ENCODE measurements at places on chromosomes 13 and 19.
A peak's percentile ranks its signal among the peaks of the same experiment; 100 is the strongest.

- no peak for DNase-seq
Observed at GRCh38 chr19:45340232-45340898, at the start of gene KLC3. KLC3 (plus strand) TSS chr19:45340750; CDS start chr19:45345542, 4,792 bp downstream.

GRCh38 chr19:38213911-38214625, 10.0 kb downstream of the DPF1 start:
- DNase-seq = peak; percentile 56

DNA sequence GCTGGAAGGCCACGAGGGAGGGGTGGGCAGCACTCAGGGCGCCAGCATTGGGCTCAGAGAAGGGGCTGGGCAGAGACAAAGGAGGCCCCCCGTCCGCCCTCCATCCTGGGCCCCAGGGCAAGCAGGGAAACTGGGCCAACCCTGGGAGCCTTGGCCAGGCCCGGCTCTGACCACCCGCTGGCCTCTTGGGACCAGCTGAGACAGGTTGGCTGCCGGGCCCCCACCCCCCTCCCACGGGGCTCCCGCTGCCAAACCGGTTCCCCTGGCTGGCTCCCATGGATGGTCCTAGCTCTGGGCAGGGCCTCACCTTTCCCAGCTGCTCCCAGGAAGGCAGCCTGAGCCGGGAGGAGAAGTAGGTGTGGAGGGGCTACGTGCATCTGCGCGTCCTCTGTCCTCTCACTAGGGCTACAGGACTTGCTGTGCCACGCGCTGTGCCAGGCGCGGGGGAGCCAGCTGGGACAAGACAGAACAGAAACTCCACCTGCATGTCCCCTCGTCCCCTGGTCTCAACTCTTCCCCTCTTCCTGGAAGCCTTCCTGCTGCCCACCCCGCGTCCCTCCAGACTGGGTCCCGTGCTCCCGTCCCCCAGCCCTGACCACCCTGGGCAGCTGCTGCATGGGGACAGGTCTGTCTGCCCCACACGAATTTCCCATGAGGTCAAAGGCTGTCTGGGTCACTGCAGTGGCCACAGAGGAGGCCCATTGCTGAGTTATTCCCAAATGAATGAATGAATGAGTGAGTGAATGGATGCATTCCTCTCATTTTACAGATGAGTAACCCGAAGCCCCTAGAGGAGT, 29.1 kb upstream of the NCCRP1 start:
- DNase-seq = no peak

- no peak for DNase-seq
Observed at GRCh38 chr19:32997716-32998355, 25.8 kb downstream of the FAAP24 start.

GRCh38 chr13:110030394-110030928, 244.1 kb upstream of the IRS2 start:
- no peak for DNase-seq

GRCh38 chr13:41059456-41060081, 1.7 kb upstream of the WBP4 start:
- no peak for DNase-seq

- DNase-seq = no peak
Observed at GRCh38 chr19:4053423-4054324, 13.0 kb downstream of the ZBTB7A start.

- no peak for DNase-seq
Observed at GRCh38 chr13:26834646-26835045, 74.1 kb upstream of the GPR12 start.

- no peak for DNase-seq
Observed at GRCh38 chr13:98478189-98479129, 98.4 kb downstream of the STK24 start.

GRCh38 chr19:32040236-32040635, 305.2 kb upstream of the ZNF507 start:
- DNase-seq = no peak

GRCh38 chr13:48496271-48497161, 36.4 kb downstream of the RCBTB2 start:
- DNase-seq = no peak

- no peak for DNase-seq
Observed at GRCh38 chr13:26971990-26972887, 199.4 kb downstream of the USP12 start.

GRCh38 chr13:100203696-100204367, 114.9 kb downstream of the PCCA start:
- no peak for DNase-seq

DNA sequence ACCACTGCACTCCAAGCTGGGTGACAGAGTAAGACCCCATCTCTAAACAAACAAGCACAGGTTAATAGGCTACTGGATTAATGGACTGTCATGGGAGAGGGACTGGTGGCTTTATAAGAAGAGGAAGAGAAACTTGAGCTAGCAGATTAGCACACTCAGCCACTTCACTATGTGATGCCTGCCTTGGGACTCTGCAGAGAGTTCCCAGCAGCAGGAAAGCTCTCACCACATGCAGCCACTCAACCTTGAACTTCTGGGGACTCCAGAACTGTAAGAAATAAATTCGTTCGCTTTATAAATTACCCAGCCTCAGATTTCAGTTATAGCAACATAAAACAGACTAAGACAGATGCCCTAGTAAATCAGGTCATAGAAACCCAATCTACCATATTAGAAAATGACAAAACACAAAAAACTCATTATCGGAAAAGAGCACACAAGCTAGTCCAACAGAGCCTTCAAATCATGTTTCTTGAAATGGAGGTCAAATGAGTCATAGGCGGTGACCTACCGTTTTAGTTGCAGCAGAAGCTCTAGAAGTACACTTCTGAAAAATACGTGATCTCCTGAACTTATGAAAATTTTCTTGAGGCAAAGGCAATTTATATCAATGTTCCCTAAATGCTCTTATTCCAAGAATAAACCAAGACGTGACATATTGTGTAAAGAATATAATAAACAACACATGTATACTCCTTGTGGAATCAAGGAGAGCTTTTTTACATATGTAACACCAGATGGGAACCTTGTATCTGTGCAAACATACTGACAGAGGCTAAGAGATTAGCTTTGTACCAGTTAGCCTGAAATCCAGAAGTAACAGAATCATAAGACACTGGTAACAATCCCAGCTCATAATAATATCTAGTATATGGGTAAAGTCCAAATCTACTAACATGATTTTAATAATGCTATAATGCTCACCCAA, 340.9 kb upstream of the SGCG start:
- no peak for DNase-seq

GRCh38 chr19:18176367-18177310, 3.0 kb downstream of the IFI30 start:
- DNase-seq = no peak

GRCh38 chr19:35718345-35719041, 690 bp downstream of the KMT2B start:
- DNase-seq = peak; percentile 39

GRCh38 chr13:112756511-112756966, 66.7 kb downstream of the ATP11A start:
- DNase-seq = no peak

DNA sequence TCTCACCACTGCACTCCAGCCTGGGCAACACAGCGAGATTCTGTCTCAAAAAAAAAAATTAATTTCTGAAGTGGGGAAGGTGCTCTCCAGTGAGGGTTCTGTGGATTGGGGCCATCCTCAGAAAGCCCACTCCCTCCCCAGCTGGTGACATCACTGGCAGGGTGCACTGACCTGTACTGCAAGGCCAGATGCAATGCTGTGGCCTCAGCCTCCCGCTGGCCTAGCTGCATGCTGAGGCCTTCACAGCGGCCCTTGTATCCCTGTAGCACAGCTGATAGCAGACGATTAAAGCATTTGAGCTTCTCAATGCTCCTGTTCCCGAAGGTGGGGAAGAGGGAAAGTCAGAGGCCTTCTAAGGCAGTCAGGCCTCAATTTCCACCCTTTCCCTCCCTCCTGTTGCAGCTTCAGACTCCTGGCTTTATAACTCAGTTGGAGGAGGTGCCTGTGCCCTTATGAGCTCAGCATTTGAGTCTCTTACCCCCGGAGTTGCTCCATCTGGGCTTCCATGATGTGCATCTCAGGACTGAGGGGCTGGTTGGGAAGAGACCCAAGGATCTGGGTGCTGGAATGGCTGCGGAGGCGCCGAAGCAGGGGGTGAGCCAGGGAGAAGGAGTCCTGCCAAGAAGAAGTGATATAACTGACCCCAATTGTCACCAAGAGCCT, 5.3 kb downstream of the USHBP1 start:
- DNase-seq = no peak

DNA sequence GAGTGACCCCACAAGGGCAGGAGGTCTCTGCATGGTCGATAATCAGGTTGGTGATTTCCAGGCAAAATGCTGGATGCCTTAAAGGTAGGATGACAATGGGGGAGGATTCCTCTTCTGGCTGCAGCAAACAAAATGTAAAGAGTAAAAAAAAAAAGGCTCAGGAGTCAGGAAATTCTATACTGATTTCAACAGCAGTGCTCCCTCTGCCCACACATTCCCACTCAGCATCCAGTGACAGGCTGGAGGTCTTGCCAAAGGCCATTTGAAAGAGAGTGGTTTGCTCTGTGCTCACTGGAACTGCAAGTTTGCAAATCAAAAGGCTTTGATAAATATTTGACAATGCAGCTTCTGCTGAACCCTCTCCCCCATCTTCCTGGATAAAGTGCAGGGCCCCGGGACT, 135.4 kb downstream of the TNFRSF19 start:
- DNase-seq = no peak

DNA sequence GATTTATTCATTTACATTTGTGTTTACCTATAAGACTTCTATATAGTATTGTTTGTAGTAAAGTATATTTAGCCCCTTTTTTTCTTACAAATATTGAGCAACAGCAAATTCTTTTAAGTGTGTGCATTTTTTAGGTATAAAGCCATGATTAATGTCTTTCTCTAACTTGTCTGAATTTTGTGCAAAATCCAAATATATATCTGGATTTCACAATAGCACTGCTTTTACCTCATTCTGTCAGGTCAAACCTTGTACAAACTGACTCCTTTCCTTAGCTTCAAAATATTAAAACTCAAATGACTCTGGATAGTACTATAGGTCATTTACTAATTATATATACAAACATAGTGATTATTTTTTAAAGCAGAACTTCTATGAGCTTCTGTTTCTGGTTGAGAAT, 563.0 kb upstream of the SPRY2 start:
- DNase-seq = no peak

DNA sequence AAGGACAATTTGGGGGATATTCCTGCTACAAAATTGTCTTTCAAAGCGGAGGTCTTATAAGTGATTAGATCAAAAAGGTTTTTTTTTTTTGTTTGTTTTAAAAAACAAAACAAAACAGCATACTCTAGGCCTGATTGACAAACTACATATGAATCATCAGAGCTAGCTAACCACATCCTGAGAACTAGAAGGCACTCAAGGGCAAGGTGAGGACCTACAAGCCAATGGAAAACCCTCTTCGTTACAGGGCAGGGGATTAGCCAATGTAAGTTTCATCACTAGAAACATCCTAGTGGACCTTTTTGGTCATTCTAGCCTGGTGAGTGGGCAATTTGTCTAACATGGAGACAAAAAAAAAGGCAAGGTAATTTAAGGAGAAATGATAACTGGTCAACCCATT, 428.6 kb downstream of the RFC3 start:
- no peak for DNase-seq

DNA sequence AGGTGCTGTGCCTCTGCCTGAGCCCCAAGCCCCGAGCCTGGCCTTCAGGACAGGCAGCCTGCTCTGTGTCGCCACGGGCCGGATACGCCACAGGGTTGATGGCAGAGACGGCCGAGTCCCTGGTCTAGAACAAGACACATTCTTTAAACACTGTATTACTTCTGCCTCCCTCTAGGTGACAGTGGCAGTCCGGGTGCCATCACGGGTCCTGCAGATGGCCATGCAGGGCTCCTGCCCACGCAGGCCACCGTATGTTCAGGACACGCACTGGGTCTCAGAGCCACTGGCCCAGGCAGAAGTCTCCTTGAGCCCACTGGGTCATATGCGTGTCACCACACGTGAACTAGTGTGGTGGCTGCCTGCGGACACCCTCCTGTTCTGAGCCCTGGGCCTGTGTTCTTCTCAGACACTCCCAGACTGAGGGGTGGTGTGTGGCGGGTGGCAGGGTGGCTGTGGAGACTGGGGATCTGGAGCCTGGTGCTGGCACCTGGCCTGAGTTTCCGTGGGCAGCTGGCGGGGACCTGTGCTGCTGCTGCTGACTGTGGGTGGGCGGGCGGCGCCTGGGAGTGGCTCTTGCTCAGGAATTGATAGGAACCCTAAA, 4.4 kb downstream of the PLEKHJ1 start:
- DNase-seq = no peak

- DNase-seq = no peak
Observed at GRCh38 chr19:2341982-2342381, 13.5 kb downstream of the SPPL2B start.

GRCh38 chr13:66781241-66781640, 448.9 kb downstream of the PCDH9 start:
- DNase-seq = no peak

DNA sequence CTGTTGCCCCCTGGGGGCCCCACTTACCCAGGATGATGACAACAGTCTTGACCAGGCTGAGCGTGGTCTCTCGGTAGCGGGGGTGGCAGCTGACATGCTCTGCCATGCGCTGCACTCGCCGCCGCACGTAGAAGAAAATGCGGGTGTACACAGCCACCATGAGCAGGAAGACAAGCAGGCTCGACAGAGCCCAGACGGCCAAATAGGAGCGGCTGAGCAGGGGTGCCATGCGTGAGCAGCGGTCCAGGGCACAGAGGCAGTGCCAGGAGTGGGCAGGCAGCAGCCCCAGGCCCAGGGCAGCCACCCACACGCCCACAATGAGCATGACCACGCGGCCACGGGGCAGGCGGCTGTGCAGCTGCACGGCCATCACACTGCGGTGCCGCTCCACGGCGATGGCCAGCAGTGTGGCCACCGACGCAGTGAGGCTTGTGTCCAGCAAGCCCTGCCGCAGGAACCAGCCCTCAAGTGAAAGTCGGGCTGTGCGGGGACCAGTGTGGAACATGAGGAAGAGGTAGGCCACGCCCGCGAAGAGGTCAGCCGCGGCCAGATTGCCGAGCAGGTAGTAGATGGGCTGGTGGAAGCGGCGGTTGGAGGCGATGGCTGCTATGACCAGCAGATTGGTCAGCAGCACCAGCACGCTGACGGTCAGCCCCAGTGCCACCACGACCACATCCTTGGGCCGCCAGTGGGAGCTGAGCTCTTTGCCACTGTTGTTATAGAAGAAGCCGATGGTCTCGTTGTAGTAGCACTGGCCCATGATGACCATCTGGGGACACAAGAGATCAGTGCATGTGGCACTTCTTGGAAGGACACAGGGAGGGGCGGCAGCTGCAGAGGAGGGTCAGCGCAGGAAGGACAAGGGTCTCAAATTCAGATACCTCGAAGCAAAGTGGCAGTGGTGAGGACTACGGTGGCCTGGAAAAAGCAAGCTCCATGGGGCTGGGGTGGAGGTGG, 1.2 kb downstream of the LPAR2 start:
- DNase-seq = no peak

DNA sequence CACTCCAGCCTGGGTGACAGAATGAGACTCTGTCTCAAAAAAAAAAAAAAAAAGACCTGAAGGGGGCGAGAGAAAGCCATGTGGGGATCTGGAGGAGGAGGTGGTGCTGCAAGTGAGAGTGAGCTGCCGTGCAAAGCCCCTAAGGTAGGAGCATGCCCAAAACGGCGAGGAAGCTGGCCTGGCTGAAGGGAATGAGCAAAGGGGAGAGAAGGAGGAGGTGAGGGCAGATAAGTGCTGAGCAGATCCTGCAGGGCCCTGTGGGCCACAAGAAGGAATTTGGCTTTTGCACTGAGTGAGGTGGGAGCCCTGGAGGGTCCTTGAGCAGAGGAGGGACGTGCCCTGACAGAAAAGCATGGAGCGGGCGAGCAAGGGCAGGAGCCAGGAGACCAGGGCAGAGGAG, 19.4 kb upstream of the ADGRE5 start:
- DNase-seq = no peak

- DNase-seq = no peak
Observed at GRCh38 chr19:50678323-50678722, 29.1 kb downstream of the C19orf81 start.

GRCh38 chr13:77184455-77184854, 142.4 kb downstream of the MYCBP2 start:
- DNase-seq = no peak

Measured in activated gamma-delta T cell (primary cell).